ENCODE measurements at places on chromosomes 6 and 20.

GRCh38 chr6:155420492-155420891, 35.1 kb downstream of the NOX3 start:
- DNase-seq = no peak

GRCh38 chr20:13546497-13547131, 92.1 kb downstream of the TASP1 start:
- no peak for DNase-seq

GRCh38 chr6:132114201-132114825, 163.1 kb upstream of the CCN2 start:
- DNase-seq = no peak

GRCh38 chr6:20705741-20706140, 171.5 kb downstream of the CDKAL1 start:
- no peak for DNase-seq

Measured in NCI-H1436 treated with DMSO at 0.1 percent for 48 hours (cell line).